ENCODE measurements at places on chromosomes 1 and 21.

- no peak for DNase-seq
These were observed 7.2 kb downstream of the LAD1 start for GRCh38 chr1:201391651-201392511.

GRCh38 chr1:59639266-59639665 is 175.5 kb upstream of the HOOK1 start:
- DNase-seq, result no peak

DNA sequence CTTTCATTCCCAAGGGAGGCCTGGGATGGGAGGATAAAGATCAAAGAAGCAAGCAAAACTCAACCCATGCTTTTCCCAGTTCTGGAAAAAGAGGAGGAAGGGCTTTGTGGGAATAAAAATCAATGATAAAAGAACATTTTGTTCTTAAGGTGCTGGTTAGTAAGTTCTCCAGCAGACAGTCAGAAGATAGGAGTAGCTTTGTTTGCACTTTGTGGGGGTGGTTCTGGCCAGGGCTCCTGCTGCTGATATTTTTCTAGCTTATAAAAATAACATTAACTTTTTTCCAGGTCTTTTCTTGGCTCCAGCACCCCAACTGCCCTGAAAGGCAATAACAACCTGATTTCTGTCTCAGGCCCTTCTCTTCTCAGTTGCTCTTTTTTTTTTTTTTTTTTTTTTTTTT is 220.0 kb downstream of the FGGY start:
- DNase-seq, result no peak

DNA sequence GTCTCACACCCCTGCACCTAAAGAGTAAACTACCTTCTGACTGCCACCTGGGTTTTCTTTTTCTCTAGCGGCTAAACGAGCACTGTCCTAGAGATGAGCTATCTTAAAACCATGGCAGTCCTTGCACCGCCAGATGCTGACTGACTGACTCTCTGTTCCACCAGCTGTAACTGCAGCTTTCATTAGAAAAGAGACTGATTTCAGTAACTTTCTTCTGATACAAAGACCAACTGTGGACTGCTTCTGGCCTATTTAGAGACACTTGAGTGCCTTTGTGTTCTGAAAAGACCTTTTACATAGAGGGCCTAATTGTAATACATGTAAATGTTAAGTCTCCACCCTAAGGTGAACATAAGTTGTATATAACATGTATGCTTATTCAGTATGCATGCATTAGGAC is 152.5 kb downstream of the DISC1 start:
- no peak for DNase-seq

GRCh38 chr1:232890340-232890943 is 60.0 kb upstream of the NTPCR start:
- no peak for DNase-seq

- no peak for DNase-seq
These were observed 115.4 kb downstream of the DMRTB1 start for GRCh38 chr1:53574621-53575020.

DNA sequence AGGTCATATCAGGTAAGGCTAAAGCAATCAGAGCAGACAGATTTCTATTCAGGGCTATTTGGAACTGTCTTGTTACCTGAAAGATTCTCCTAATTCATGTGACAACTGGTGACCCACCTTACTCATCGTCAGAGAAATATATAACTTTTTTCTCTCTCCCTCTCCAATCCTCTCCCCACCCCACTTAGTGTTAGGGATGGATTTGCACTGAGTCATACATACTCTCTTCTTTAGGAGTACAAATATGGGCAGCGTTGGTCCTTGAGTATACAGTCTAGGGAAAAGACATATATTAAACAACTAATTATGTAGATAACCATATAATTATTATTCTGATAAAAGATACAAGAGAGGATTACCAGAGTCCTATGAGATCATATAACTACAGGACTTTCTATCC is 246.3 kb downstream of the HHIPL2 start:
- no peak for DNase-seq

DNA sequence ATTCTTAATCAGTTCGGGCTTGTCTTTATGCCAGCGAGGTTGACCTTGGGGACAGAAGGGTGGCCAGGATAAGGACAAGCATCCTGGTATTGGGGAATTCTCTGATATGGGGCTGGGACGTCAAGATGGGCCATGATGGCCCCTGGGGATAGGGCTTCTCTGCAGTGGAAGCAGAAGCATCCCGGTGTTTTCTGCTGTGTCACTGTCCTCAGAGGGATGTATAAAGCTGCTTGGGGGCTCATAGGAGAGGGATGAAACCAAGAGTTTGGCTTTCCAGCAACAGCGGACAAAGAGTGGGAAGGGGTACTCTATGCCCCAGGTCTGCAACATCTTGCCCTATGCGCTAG is 1.4 kb upstream of the ATP1B1 start:
- no peak for DNase-seq

DNA sequence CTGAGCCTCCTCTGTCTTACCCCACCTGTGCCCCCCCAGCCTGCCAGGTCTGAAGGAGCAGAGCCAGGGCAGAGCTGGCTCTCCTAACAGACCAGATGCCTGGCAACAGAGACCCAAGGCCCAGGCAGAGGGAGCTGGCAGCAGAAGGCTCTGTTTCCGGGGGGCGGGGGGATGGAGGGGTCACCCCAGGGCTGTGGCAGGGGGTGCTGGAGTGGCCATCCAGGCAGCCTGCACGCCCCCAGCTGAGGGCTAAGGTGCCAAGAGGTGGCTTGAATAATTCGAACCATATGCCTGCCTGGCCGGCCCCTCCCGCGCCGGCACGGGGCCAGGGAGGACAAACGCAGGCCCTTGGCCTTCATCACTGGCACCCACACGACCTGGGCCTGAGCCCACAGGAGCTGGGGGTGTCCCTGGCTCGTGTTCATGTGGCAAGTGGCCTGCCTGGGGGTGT is 16.0 kb upstream of the PLEKHG5 start:
- DNase-seq, result no peak

DNA sequence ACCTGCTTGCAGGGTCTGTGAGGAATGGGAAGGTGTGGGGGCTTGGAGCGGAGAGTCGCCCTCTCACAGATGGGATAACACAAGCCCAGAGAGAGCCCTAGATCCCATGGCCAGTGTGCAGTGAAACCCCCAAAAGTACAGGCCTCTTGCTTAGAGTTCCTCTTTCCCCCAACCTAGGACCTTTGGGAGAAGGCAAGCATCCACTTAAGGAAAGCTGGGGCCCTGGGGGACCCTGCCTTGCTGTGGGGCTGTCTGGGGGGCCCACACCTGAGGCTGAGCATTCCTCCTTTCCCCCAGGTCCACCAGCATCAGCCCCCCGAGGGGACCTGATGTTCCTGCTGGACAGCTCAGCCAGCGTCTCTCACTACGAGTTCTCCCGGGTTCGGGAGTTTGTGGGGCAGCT is 1.1 kb downstream of the VWA1 start:
- DNase-seq, result no peak

DNA sequence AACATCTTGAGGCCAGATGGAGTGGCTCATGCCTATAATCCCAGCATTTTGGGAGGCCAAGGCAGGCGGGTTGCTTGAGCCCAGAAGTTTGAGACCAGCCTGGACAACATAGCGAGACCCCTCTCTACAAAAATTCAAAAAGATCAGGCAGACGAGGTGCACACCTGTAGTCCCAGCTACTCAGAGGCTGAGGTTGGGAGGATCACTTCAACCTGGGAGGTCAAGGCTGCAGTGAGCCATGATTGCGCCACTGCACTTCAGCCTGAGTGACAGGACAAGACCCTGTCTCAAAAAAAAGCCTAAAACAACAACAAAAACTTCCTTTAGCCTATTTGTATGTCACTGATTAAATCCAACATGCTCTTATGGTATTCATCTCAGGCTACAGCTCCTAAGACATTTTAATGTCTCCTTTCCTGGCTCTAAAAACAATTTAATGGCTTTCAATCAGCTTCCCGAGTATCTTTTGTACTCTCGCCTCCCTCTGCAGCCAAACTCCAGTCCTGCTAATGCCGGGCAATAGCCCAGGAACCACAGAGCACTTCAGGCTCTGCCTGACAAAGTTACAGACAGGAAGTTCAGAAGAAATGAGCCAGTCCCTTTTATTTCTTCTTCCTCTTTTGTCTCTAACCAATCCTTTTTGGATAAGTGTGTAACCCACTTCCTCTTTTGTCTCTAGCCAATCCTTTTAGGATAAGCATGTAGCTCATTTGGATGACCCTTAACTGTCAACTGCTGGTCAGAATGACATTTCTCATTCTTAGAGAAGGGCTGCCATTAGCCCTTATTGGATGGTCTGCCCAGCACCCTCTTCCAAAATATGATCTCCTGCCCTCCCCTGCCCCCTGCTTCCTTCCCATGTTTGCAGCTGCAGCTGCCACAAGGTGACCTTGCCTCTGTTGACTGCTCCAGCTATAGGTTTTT is 6.6 kb upstream of the DOP1B start:
- no peak for DNase-seq

DNA sequence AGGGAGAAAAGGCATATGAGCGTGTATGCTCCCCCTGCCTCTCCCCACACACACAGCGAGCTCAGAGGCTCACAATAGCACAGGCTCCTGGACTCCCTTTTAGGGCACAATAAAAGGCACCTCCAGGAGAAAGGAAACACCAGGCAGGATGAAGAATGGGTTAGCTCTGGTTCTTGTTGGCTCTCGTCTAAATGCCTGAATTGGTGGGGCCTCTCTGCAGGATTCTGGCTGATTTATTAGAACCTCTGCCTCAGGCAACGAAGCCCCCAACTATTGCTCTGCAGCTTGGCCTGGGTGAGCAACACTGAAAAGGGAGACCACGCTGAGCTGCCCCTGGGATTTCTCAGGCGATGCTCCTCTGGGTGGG is 590.9 kb upstream of the PLXNA2 start:
- no peak for DNase-seq

- no peak for DNase-seq
These were observed 20.2 kb downstream of the SDC3 start for GRCh38 chr1:30888391-30888790.

DNA sequence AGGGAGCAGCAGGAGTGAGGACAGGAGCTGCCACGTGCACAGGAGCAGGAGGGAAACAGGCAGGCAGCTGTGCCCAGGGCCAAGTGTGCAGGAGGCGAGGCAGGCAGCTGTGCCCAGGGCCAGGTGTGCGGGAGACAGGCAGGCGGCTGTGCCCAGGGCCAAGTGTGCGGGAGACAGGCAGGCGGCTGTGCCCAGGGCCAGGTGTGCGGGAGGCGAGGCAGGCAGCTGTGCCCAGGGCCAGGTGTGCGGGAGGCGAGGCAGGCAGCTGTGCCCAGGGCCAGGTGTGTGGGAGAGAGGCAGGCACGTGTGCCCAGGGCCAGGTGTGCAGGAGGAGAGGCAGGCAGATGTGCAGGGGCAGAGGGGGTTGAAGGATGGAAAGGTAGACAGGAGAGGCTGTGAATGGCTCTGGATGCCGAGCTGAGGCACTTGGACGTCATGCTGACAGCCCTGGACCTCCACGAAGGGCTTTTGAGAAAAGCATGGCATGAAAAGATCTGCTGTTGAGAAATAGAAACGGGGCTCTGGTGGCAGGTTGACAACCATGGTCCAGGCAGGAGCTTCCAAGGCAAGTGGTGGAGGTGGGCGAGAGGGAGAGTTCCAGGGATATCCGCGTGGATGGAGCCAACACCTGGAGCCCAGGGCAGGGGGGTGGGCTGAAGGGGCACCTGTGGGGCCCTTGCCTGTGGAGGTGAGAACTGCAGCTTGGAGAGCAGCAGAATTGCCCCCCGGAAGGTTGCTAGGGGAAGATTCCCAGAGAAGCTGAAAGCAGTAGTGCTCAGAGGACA is 19.1 kb upstream of the NPHP4 start:
- DNase-seq, result no peak

- no peak for DNase-seq
These were observed 99.0 kb upstream of the BEND5 start for GRCh38 chr1:48875552-48876329.

DNA sequence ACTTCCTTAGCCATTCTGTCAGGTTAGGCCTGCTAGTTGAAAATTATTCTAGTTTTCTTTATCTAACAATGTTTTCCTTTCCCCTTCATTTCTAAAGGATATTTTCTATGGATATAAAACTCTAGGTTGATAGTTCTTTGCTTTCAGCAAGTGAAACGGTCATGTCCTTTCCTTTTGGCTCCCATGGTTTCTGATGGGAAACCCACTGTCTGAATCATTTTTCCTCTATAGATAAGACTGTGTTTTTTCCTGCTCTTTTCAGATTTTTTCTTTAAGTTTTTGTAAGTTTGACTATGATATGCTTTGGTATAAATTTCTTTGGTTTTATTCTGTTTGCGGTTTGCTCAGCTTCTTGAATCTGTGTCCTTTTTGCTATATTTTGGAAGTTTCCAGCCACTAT is 800.9 kb downstream of the USP25 start:
- no peak for DNase-seq

DNA sequence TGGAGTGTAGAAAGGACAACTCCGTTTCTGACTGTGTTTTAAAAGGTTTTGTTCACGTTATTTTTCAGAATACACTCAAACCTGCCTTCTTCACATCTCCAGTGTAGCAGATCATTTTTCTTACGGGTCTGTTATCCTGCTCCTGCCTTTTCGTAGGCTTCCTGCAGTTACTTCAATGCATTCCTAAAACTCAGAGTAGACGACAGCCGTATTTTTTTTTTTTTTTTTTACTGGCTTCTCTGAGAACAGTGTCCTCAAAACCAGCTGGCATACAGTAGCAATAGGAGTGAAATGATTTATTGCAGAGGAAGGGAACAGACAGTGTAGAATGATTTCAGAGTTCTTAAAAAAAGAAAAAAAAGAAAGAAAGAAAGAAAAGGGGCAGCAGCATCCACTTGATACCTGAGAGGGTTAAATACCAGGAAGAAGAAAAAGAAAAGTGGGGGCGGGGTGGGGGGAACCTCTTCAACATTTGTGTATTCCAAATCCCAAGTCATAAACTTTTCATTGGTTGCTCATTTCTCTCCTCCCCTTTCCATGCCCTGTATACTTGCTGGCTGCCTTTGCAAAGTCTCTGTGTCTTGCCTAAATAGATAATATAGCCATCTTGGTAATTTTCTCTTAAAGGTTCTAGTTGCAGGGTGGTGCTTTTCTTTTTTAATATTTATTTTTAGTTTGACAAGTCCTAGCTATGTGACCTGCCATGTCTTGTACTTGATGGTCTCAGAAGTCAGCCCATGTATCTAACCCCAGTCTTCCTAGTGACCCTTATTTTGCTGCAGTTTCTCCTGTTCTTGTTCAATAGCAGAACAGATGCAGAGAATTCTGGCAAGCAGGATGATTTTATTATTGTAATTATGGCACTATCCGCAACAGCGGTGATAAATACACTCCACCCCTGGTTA is 2.8 kb downstream of the TGFB2 start:
- no peak for DNase-seq

DNA sequence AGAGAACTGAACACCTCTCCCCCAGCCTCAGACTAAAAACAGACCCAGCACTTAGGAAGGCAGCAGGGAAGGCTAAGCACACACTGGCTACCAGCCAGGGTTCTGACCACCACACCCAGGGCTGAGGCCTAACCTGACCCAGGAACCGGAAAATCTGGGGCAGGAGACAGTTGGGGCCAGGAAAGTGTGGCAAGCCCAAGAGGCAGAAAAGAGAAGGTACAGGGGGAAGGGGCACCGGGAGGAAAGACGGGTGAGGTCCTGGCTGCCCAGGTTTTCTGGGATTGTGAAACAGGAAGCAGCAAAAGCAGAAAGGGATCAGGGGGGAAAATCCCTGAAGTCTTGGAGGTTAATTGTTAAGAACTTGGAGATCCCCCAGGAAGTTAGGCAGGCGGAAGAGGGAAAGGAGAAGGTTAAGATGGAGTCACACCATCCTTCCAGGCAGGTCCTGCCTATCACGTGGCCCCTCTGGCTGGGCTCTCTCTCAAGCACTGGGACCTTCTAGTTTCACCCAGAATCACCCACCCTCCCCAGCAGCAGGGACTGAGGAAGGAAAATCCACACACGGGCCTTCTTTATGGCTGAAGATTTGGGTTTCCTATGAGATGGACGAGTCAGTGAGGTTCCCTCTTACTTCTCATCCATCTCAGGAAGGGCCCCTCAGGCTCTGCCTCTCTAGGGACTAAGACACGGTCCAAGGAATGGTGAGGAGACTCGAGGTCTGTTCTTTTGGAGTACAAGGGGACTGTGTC is 2.6 kb downstream of the HDGF start:
- no peak for DNase-seq

Data from naive thymus-derived CD8-positive, alpha-beta T cell (primary cell).